Umbilical cord (tissue), 2 donors: ENCODE measurements at places on chromosomes 2 and 18. TPM values are rescaled to one million over a fixed set of nuclear protein-coding genes. Genes with fewer than 3 reads are reported as not detected.
A peak's percentile ranks its signal among the peaks of the same experiment; 100 is the strongest.

The ST8SIA5 gene
- 3.6 TPM for total RNA-seq

The PELI1 gene
- 28.4 TPM for total RNA-seq

The DPP10 gene
- 34.2 TPM for total RNA-seq

The SLC4A3 gene
- total RNA-seq = 1.7 TPM

The SKA1 gene
- 2.9 TPM for total RNA-seq

The CCDC150 gene
- total RNA-seq = 30.8 TPM

The XRCC5 gene
- 197 TPM for total RNA-seq

The ADD2 gene
- total RNA-seq = 3.4 TPM

The MDH1B gene
- 6.3 TPM for total RNA-seq

The REG3G gene
- total RNA-seq = 1.7 TPM

The PIEZO2 gene
- total RNA-seq = 37.3 TPM

The GLI2 gene
- total RNA-seq = 2.2 TPM

The ZAP70 gene
- 3.4 TPM for total RNA-seq

The ADNP2 gene
- total RNA-seq = 14.4 TPM

The CCDC148 gene
- 3.6 TPM for total RNA-seq

The ABCB11 gene
- 7.9 TPM for total RNA-seq

DNA sequence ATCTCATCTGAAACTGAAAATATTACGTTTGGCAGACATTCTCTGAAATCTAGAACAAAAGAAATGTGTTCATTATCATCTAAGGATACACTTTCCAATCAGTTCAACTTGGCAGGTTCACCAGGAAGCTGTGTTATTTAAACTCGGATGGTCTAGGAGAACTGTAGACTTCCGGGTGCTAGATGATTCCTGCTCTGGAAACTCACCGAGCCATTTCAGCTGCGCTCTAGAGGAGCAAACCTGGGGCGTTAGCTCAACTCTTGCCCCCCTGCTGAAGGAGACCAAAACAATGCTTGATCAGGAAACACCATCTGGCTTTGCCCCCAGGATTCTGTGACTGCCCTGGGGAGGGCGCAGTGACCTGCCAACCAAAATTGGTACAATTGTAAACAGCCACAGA, 22.9 kb downstream of the MLPH start:
- no peak for DNase-seq

GRCh38 chr2:232875256-232876121, 5.4 kb downstream of the SNORC start:
- no peak for DNase-seq

DNA sequence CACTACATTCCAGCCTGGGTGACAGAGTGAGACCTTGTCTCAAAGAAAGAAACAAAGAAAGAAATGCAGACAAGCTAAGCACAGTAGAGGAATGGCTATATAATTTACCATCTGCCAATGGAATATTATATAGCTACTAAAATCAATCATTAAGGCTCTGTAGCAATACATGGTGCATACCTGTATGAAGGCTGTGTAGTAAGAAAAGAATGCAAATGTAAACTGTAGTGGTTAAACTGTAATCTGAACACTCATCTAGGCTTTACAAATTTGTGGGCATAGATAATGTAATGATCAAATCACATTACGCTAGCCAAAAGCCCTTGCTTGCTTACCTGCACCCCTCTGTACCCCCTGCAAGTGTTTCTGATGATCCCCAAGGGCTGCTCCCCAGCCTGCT, 230.9 kb downstream of the LTBP1 start:
- no peak for DNase-seq

- DNase-seq = no peak
These were observed 90.5 kb upstream of the MAPK4 start for GRCh38 chr18:50469380-50469781.

GRCh38 chr2:119198240-119198840, 25.3 kb upstream of the STEAP3 start:
- DNase-seq = peak; percentile 82

- no peak for DNase-seq
These were observed 241.6 kb downstream of the SUCLG1 start for GRCh38 chr2:84217456-84217855.

GRCh38 chr18:12652861-12653401, 5.0 kb downstream of the SPIRE1 start:
- no peak for DNase-seq

DNA sequence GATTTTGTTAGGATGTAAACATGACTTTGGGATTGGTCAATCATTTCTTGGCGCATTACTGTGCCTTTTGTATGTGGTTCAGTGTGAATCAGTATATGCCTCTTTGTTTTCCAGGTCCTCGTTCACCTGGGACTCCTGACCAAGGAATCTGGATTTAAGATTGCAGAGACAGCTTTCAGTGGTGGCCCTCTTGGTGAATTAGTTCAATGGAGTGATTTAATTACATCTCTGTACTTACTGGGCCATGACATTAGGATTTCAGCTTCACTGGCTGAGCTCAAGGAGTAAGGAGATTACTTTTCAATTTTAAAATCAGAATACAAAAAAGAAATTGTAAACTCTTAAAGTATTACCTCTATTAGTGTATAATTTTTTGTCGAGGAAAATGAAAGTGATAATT, 87.6 kb downstream of the MGAT5 start:
- no peak for DNase-seq

- peak; percentile 82 for DNase-seq
These were observed 47.0 kb downstream of the CRYGD start for GRCh38 chr2:208077276-208077675.

- DNase-seq = no peak
These were observed 154.2 kb downstream of the MIB1 start for GRCh38 chr18:21894619-21895367.

DNA sequence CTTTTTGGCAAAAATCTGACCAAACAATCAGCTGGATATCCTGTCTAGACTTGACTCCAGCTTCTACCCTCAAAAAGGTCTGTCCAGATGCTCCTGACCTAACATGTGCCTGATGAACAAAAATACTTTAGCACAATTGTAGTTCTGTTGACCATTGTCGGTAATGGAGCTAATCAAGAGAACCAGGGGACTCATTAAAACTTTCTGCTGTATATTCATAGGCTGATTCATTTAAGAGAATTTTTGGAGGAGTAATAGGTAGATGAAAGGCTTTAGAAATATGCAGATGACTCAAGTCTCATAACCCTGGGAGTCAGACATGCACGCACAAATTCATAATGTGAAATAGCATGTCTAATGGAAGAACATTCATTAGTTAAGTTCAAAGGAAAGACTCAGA, 514.2 kb downstream of the TXNL1 start:
- peak; percentile 16 for DNase-seq

DNA sequence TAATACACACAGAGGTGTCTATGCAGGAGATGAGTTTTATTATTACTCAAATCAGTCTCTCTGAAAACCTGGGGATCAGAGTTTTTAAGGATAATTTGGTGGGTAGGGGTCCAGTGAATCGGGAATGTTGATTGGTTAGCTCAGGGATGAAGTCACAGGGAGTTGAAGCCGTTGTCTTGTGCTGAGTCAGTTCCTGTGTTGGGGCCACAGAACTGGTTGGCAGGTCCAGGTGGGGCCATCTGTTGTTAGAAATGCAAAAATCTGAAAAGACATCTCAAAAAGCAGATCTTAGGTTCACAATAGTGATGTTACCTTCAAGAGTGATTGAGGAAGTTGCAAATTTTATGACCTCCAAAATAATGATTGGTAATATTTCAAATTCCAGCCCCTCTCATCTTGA, 86.9 kb downstream of the VSNL1 start:
- DNase-seq = no peak

- no peak for DNase-seq
These were observed 51.9 kb downstream of the CACNB4 start for GRCh38 chr2:152046940-152047339.

DNA sequence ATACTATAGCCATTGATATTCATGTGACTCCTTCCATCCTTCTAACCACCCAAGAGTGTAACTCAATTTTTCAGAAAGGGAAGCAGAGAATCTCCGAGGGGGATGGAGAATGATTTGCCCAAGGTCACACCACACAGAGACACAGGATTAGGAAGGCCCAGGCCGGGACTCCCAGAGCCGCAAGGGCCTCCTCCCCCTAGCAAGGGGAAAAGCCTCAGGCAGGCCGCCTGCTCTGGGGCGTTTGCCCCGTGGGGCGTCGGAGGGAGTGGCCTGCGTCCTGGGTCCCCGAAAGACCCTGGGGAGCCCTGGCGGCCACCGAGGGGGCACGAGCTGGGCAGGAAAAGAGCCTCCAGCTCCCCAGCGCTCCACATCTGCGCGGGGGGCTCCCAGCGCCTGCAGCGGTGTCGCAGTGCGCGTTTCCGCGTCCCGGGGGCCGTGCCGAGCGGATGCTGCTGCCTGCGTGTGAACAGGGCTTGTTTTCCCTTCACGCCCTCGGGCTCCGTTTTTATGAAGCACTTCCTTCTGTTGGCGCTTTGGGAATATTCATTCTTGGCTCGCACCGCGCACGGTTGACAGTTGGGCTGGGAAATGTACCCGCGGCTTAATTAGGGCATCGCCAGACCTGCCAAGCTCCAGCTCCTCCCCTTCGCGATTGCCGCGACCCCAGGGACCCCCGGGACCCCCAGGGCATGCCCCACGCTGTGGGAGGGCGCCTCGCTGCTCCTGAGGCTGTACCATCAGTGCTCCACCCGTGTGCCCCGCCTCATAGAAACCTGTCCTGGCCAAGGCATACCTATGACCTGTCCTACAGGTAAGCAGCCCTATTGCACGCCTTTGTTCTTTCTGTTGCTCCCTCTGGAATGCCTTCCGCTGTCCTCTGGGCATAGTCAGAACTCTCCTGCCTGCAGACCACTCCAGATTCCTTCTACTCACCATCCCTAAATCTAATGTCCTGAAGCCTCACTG, 158.9 kb upstream of the GLI2 start:
- no peak for DNase-seq

DNA sequence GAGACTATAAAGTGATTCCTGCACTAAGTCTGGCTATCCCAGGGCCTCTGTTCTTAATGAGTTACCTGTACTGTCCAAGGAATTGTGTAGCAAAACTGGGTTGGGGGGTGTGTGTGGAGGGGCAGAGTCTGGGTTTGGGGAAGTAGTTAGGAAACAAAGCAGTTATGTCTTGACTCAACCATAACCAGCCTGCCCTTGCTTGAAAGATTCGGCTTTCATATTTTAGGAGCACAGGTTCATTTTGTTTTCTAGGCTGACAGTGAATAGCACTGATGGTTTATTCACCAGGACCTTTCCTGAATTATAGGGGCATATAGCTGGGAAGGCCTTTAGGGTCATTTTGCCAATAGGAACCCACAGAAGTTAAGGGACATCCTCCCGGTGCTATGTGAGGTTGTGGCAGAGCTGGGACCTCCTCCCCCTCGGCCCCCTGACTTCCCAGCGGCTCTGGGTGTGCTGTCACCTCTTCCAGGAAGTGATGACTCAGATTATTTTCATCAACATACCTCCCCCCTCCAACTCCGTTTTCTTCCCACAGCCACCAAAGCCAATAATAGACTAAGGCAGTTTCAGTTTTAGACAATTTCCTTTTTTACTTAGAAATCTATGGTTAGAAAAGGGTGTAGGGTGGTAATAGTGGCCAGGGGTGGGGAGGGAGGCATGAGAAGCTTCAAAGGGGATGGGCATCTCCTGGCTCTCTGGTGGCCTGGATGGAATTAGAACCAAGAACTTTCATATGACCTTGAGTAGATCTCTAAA, 44.8 kb downstream of the SETBP1 start:
- no peak for DNase-seq

- DNase-seq = no peak
These were observed 46.3 kb downstream of the DYSF start for GRCh38 chr2:71499691-71500090.

DNA sequence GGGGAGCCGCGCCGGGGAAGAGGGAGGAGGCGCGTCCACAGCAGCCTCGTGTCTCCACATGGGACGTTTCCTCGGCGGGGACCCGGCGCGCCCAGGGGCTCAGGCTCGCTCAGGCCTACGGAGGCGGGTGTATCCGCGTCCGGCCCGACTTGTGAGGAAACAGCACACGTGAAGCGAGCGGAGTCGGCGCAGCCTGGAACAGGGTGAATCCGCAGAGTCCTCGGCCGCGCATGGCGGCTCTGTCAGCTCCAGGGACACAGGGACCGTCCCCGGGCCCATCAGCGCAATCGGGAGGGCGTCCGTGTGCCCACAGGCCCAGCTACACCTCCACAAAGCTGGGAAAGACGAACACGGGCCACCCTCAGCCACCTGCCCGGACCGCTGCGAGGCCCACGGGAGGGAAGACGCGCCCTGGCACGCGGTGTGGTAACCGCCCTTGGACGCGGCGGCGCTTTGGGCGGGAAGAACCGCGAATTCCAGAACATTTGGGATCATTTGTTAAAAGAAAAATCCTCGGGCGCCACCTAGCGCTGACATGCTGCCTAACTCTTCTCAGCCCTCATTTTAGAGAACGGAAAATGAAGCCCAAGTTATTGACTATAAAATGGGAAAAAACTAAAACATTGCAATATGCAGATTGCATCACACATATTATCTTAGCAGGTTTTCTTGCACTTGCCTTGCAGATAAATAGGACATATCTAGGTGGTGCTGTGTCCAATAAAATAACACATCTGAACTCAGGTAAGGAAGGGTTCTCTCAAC, 40.4 kb downstream of the TMEM18 start:
- peak; percentile 69 for DNase-seq

GRCh38 chr2:50455351-50455939, 576.5 kb downstream of the NRXN1 start:
- no peak for DNase-seq

DNA sequence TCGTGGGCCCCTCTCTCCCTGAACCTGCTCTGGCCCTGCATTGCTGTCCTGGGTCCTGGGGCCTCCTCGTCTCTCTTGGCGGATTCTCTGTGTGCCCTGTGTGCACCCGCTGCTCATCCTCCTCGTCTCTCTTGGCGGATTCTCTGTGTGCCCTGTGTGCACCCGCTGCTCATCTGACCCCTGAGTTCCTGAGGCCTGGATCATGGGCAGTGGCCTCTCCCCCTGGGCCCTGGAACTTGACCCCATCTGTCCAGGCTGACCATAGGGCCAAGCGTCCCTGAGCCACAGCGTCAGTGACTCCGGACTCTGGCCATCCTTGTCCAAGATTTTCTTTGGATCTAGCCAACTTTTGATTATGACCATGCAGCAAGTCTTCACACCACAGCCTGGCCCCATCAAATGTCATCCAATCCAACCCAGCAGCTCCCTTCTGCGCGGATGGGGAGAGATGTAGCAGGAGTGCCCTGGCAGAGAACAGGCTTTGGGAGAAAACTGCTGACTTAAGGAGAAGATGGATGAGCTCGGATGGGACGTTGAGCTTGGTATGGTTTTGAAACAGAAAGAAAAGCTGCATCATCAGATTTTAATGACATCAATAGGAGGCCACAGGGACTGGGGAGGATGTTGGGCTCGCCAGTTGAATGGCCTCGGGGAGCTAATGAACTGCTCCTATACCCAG, 455.1 kb upstream of the HS6ST1 start:
- no peak for DNase-seq

DNA sequence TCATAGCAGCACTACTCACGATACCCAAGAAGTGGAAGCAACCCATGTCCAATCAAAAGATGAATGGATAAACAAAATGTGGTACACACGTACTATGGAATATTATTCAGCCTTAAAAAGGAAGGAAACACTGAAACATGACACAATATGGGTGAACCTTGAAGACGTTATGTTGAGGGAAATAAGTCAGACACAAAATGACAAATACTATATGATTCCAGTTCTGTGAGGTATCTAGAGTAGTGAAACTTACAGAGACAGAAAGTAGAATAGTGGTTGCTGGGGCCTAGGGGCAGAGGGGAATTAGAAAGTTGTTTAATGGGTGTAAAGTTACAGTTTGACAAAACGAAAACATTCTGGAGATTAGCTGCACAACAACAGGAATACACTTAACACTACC, 24.7 kb downstream of the TLK1 start:
- no peak for DNase-seq

GRCh38 chr2:128179461-128179755, 88.4 kb downstream of the UGGT1 start:
- no peak for DNase-seq

- no peak for DNase-seq
These were observed 202.7 kb downstream of the ACKR3 start for GRCh38 chr2:236772220-236772837.
